Stimulated activated naive CD4-positive, alpha-beta T cell treated with Interleukin-2 at 50 U/mL for 16 hours (primary cell): ENCODE measurements at places on chromosomes 11 and 22.

- no peak for DNase-seq
Measured at GRCh38 chr11:10990637-10991193, 132.9 kb upstream of the ZBED5 start.

DNA sequence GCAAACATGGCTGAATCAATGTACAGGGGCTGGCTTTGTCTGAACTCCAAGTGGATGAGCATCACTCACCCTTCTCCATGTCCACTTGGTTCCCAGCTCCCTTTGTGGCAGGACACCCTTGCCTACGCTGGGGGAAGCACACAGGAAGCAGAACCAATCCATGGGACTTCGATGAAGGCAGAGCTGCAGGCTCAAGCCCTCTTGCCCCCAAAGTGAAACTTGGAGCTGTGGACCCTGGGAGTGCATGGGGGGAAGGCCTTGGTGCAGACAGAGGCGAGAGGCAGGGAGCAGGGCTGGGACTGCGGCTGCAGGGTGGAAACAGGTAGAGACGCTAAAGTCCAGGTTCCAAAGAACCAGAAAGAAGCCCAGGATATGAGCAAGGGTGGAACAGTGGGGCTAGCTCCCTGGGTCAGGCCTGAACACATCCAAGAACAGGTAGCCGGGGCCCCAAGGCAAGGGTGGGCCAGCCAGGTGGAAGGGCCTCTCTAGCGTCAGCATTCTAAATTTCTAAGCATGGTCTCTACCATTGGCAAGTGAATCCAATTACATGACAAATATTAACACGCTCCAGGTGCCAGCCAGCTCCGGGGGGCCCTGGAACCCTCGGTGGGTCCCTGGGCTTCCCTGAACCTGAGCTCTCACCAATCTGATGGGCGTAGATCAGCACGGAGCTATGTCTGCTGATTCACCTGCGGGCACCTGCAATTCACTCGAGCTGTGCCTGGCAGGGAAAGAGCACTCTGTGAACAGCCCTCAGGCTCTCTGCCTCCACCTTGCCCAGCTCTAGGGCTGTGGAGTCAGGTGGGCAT is 532.8 kb downstream of the BRD1 start:
- no peak for DNase-seq

DNA sequence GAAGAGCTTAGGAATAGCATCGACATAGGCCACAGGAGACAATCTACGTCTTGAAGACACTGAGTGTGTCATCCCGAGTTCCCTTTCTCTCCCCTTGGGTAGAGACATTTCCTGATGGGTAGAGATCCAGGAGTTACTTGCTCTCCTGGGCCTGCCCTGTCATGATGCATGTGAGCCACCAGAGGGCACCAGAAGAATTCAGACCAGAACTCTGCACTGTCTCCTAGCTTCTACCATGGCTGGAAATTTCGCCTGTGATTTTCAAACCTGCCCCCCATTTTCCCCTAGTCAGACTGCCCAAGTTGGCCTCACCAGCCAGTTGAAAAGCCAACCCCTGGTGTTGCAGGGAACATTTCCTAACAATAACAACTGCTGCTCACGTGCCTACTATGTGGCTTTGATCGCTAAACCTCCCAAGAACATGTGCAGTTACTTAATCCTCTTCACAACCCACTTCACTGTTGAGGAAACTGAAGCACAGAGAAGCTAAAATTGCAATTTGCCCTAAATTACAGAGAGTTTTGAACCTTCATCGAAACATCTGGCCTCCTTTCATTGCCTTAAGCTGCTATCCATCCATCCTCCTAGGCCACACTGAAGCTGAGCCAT is 47.2 kb downstream of the C11orf58 start:
- peak; percentile 41 for DNase-seq

- no peak for DNase-seq
Measured at GRCh38 chr22:30143265-30143664, 63.0 kb downstream of the HORMAD2 start.

DNA sequence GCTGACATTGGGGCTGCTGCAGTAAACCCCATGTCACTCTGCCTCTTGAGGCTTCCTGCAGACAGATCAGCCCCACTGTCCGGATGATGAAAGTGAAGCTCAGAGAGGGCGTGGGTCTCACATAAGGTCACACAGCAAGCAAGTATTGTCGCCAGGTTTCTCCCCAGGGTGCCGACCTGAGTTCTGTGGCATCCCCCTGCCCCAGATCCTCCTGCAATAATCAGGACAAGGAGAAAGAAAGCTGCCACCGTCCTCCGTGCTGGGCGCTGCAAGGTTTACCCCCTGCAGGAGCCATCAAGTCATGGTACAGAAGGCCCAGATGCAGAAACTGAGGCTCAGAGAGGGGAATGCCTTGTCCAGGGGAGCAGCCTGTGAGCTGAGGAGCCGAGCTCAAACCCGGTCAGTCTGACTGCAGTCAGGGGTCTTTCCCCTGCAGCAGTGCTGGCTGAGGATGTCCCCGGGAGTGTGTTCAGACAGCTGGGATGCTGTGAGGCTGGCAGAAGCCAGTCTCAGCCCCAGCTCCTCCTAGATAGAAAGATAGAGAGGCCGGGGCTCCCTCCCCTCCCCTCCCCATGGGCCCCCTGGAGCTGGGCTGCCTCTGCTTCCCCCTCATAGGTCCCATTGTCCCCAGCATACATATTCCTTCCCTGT is 13.2 kb downstream of the EMID1 start:
- no peak for DNase-seq

DNA sequence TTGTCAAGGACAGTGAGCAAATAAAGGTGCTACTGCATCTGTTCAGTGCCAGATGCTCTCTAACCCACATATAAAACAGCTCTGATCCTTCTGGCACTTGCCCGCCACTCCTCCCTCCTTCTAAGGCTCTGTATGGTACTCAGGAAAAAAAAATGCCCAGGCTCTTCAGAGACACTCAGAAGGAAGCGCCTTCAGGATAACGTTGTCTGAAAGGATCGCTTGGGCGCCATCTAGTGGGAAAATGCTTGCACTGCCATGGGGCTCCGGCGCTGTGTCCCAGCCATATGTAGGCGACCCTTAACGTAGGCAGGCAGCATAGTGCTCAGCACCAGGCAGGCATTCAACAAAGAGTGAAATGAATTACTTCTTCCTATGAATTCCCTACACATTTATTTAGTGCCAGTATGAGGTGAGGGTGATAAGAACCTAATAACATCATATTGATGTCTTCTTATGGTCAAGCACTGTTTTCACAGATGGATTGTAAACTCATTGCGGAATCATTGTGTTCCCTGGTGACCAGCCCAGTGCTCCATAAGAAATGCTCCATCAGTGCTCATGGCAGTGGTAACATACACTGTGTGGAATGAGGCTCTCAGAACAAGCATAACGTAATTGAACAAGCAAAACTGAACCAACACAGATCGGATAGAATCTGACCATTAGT is 39.6 kb downstream of the PAMR1 start:
- DNase-seq: peak; percentile 61

DNA sequence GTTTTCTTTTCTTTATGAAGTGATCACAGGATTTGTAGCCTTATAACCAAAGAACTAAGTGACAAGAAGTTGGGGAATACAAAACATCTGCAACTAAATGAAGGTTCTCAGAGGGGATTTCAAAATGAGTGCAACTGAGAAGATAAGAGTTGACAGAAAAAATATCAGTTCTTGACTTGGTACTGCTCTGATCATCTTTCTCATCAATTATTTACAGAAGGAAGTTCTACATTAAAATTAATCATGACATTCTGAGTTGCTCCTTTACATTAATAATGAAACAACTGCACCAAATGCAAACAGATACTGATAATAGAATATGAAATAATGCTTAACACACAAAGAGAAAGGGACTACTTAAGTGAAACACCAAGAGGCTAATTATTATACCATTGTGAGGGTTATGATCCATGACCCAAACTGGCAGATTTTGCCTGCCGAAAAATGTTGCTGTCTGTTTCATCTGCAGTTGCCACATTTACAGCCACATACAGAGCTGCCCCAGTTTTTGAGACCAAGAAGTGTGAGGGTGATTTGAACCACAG is 561.9 kb upstream of the ANO5 start:
- no peak for DNase-seq
